Colonic mucosa (tissue), 4 donors: ENCODE measurements at places on chromosomes 16 and 17. TPM values are rescaled to one million over a fixed set of nuclear protein-coding genes. Genes with fewer than 3 reads are reported as not detected.

- no peaks in the 10 kb centered on the region for H3K27me3 ChIP-seq
- H3K4me1 ChIP-seq, result peaks cover 3% of the 10 kb centered on the region
- no peak for DNase-seq
- peak overlapping the region; percentile 65 for H3K27ac ChIP-seq
Observed at GRCh38 chr16:50275428-50276325, 9.3 kb downstream of the ADCY7 start.

DNA sequence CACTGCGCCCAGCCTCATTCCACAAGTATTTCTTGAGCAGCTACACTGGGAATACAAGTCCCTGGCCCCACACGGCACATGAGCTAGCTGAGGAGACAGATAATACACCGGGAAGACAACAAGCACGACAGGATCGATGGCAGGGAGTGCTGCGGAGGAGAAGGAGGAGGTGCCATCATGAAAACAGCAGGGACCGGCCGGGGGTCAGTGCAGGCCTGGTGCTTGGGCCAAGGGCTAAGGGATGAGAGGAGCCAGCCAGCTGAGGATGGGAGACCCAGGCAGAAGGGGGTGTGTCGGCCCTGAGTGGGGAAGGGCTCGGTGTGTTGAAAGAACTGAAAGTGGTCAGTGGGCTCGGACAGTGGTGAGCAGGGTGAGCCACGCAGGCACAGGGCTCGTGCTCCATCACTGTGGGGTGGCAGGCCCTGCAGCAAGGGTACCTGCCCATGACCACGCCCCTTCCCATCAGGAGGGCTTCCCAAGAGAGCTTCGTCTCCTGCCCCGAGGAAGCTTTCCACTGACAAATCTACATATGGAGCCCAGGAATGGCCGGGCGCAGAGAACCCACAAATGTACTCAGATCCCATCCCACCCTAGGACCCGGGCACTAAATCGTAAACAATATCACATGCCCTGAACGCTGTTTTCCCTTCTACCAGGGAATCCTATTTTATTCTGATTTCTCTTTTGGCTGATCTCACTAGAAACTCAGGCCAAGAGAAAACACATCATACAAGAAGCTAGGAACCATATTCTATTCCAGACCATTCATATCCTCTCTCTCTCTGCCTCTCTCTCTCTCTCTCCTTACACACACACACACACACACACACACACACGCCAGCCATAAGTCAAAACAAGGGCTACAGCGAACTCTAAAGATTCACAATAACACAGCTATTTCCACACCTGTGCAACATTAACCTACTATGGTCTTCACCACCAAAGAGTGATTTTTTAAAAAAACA, 50.7 kb upstream of the TNRC6C start:
- peaks cover 5% of the 10 kb centered on the region for H3K27me3 ChIP-seq
- H3K4me3 ChIP-seq, result no peak overlapping the region
- no peak for DNase-seq
- H3K36me3 ChIP-seq, result no peaks in the 10 kb centered on the region
- no peaks in the 10 kb centered on the region for H3K4me1 ChIP-seq

GRCh38 chr17:51103050-51103449, 17.6 kb downstream of the SPAG9 start:
- no peaks in the 10 kb centered on the region for H3K27me3 ChIP-seq
- no peaks in the 10 kb centered on the region for H3K36me3 ChIP-seq
- DNase-seq, result no peak

DNA sequence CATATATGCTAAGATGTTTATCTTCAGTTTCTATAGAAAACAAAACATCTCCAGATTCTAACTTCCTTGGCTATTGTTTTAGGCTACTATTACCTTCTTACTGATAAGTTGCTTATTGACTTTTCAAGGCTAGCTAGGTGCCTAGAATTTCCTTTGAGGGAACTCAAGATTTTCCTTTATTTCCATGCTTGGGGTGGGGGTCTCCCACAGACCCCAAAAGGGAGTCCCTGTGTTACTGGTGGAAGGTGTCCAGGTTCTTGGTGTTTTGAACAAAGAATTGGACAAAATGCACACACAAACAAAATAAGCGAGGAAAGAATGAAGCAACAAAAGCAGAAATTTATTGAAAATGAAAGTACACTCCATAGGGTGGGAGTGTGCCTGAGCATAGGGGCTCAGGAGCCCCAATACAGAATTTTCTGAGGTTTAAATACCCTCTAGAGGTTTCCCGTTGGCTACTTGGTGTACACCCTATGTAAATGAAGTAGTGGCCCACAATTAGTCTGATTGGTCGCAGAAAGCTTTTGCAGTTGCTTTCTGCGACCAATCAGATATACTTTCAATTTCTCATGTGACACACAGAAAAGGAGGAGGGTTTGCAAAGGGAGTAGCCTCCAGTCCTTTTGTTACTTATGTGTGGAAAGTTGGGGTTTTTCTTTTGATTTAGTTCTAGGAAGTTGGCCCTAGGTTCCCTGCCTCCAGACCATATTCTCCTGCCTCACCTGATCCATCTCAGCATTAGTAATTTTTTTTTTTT, 67.5 kb downstream of the MARF1 start:
- H3K4me1 ChIP-seq, result peaks cover 9% of the 10 kb centered on the region
- H3K27ac ChIP-seq, result peak overlapping the region; percentile 75
- no peaks in the 10 kb centered on the region for H3K27me3 ChIP-seq
- no peak for DNase-seq

GRCh38 chr17:18257982-18258355, 569 bp downstream of the FLII start:
- peaks cover 19% of the 10 kb centered on the region for H3K4me1 ChIP-seq
- H3K27me3 ChIP-seq, result no peaks in the 10 kb centered on the region
- DNase-seq, result no peak
- H3K4me3 ChIP-seq, result peak overlapping the region; percentile 100

GRCh38 chr17:10737168-10737622, 7.4 kb upstream of the TMEM220 start:
- no peak overlapping the region for H3K4me3 ChIP-seq
- no peaks in the 10 kb centered on the region for H3K36me3 ChIP-seq
- DNase-seq, result peak; percentile 91
- H3K27ac ChIP-seq, result peak overlapping the region; percentile 92
- no peaks in the 10 kb centered on the region for H3K27me3 ChIP-seq

- H3K27ac ChIP-seq, result no peak overlapping the region
- no peaks in the 10 kb centered on the region for H3K27me3 ChIP-seq
- no peak for DNase-seq
- H3K4me1 ChIP-seq, result no peaks in the 10 kb centered on the region
- H3K36me3 ChIP-seq, result peaks cover 33% of the 10 kb centered on the region
- H3K4me3 ChIP-seq, result no peak overlapping the region
Observed at GRCh38 chr17:76063875-76064546, 8.3 kb downstream of the SRP68 start.

- H3K36me3 ChIP-seq, result no peaks in the 10 kb centered on the region
- H3K4me1 ChIP-seq, result no peaks in the 10 kb centered on the region
- no peak overlapping the region for H3K4me3 ChIP-seq
Observed at GRCh38 chr16:49488336-49488735, 114.7 kb downstream of the C16orf78 start.

- no peak overlapping the region for H3K27ac ChIP-seq
- no peak for DNase-seq
- H3K4me3 ChIP-seq, result no peak overlapping the region
- H3K4me1 ChIP-seq, result no peaks in the 10 kb centered on the region
- H3K27me3 ChIP-seq, result no peaks in the 10 kb centered on the region
- no peaks in the 10 kb centered on the region for H3K36me3 ChIP-seq
Observed at GRCh38 chr16:82756283-82756599, 129.5 kb downstream of the CDH13 start.

DNA sequence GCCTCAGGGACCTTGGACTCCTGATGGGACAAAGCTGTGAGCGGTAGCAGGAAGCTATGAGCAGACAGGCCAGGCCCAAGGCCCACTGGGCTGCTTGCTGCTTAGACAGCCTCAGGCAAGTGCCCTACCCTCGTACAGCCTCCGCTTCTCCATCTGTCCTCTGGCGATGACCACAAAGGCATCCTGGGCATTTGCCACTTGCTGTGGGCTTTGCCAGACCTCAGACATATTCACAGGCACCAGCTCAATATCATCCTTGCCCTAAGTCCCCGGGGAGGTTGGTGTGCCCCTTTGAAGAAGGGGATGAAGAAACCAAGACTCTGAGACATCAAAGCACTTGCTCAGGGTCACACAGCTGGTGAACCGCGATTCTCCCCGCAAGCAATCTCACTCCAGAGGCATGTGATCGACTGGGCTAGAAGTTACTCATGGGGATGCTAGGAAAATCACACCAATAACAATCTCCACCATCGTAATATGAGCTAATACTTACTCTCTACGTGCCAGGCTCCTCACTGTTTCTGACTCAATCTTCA, 21.7 kb downstream of the PPL start:
- DNase-seq, result no peak
- no peak overlapping the region for H3K27ac ChIP-seq
- H3K4me3 ChIP-seq, result no peak overlapping the region
- H3K27me3 ChIP-seq, result no peaks in the 10 kb centered on the region
- H3K36me3 ChIP-seq, result no peaks in the 10 kb centered on the region
- H3K4me1 ChIP-seq, result no peaks in the 10 kb centered on the region

DNA sequence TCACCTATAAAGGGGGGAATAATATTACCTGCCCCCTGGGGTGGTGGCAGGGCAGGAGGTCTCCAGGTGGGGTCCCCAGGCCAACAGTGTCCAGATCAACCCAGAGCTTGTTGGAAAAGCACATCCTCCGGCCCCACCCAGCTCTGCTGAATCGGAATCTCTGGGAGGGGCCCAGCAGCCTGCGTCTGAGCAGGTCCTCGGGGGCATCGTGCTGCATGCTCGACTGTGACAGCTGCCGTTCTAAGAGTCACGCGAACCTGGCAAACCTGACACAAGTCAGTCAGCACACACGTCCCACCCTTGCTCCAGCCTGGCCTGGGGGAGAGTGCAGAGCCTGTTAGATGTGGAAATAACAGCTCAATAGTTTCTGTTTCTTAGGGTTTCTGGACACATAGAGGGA, 72.3 kb downstream of the CRISPLD2 start:
- no peaks in the 10 kb centered on the region for H3K4me1 ChIP-seq
- no peaks in the 10 kb centered on the region for H3K27me3 ChIP-seq
- H3K27ac ChIP-seq, result no peak overlapping the region

DNA sequence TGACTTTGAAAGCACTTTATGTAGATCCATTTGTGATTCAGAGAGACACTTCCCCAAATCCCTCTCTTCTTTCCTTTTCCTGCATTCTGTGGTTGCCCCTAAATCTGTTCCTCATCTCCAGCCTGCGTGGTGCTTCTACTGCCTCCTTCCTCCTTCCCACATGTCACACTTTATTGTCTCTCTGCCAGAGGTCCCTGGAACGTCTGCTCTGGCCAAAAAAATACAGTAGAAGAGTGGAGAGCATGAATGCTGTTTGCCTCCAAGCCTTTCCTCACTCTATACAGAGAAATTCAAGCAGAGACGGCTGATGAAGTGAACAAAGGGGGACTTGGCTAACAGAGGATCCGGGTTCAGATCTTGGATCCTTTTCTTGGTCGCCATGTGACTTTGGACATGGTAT, 22.8 kb upstream of the IRX3 start:
- H3K27me3 ChIP-seq, result no peaks in the 10 kb centered on the region
- H3K4me1 ChIP-seq, result no peaks in the 10 kb centered on the region
- DNase-seq, result no peak
- H3K27ac ChIP-seq, result no peak overlapping the region

- H3K36me3 ChIP-seq, result peaks cover 41% of the 10 kb centered on the region
- DNase-seq, result peak; percentile 90
- no peak overlapping the region for H3K4me3 ChIP-seq
- H3K27me3 ChIP-seq, result no peaks in the 10 kb centered on the region
Observed at GRCh38 chr16:2769675-2770056, 7.4 kb downstream of the ELOB start.

DNA sequence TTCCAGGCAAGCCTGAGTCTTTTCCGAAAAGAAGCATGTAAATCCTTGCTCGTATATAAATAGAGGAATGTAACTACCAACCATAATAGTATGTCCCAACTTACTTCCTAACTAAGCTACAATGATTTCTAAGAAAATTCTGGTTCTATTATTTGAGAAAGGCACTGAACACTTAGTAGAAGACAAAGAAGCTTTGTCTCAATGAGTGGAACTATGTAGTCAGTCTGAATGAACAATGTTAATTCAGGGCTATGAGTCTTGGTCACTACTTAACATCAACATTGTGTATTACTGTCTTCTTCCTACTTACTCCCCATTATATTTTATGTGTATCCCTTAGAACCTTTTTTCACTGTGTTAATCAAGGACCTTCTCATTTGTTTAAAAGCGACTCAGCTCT, 206.0 kb downstream of the CYB561 start:
- no peak for DNase-seq
- no peaks in the 10 kb centered on the region for H3K4me1 ChIP-seq
- H3K27ac ChIP-seq, result no peak overlapping the region
- no peaks in the 10 kb centered on the region for H3K27me3 ChIP-seq
- no peaks in the 10 kb centered on the region for H3K36me3 ChIP-seq

GRCh38 chr16:61993108-61993507, 43.1 kb downstream of the CDH8 start:
- H3K4me1 ChIP-seq, result no peaks in the 10 kb centered on the region
- H3K4me3 ChIP-seq, result no peak overlapping the region
- no peaks in the 10 kb centered on the region for H3K36me3 ChIP-seq
- DNase-seq, result no peak
- H3K27ac ChIP-seq, result no peak overlapping the region
- H3K27me3 ChIP-seq, result no peaks in the 10 kb centered on the region

Gene CCL11
- 0.25 TPM for total RNA-seq

Gene PRSS53
- total RNA-seq, result 0.77 TPM

Gene CDH13
- 2.4 TPM for total RNA-seq

Gene PIMREG
- 4.3 TPM for total RNA-seq

Gene CDRT15L2
- not detected for total RNA-seq
